ENCODE measurements at places on chromosomes 16 and 17.

DNA sequence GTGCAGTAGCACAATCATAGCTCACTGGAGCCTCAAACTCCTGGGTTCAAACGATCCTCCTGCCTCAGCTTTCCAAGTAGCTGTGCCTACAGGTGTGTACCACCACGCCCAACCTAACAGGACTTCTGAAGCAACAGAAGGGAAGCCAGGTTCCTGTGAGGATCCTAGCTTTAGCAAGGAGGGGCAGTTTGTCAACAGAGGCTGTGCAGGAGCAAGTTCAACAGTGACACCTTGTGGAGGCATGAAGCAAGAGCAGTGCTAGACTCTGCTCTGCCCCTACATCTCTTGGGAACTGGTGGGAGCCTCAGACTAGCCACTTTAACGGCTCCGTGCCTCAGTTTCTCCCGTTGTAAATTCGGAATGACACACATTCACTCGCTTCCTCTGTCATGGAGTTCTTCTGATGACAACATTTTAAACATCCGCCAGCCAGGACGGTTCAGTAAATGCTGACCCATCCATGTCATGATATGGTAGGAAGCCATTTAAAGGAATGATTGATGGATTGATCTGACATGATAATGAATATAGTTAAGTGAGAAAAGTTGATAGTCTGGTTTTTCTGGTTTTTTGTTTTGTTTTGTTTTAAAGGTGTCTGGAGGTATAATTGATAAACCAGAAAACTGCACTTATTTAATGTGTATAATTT is 218.7 kb downstream of the MRTFB start:
- peak; percentile 27 for DNase-seq

- no peak for DNase-seq
Measured at GRCh38 chr16:87851141-87851587, 18.1 kb downstream of the SLC7A5 start.

DNA sequence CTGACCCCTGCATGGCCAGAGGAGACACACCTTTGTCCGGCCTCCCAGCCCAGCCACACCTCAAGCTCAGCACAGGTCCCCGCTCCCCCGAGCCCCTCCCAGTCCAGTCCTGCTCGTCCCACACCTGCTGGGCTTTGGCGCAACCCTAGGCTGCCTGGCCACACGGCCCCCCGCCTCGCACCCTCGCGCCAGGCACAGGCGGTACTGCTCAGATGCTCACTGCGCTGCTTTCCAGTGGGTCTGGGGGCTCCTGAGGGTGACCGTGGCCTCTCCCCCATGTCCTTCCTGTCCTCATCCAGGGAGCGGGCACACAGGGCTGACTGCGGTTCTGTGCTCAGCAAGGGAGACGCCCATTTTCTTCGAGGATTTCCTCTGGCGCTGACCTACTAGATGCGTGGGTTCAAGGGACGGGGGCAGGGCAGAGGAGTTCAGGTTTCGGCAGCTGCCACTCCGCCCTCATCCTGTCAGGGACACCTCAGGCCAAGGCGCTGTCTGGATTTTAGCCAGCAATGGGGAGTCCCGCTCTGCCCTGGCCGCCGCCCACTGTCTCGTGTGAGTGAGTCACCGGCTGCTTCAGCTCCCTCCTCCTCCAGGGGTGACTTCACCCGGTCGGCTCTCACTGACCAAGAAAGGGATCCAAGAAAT is 118.0 kb upstream of the ZNF469 start:
- peak; percentile 99 for DNase-seq

- DNase-seq = peak; percentile 1
Measured at GRCh38 chr17:70804161-70804560, 634.8 kb downstream of the KCNJ2 start.
